Suppressor macrophage treated with lipopolysaccharide for 4 hours (primary cell): ENCODE measurements at places on chromosomes 2 and 18.

- no peak for DNase-seq
These were observed 339.0 kb downstream of the SMAD2 start for GRCh38 chr18:47591429-47591828.

- no peak for DNase-seq
These were observed 30.3 kb upstream of the CCDC93 start for GRCh38 chr2:118044103-118044716.

DNA sequence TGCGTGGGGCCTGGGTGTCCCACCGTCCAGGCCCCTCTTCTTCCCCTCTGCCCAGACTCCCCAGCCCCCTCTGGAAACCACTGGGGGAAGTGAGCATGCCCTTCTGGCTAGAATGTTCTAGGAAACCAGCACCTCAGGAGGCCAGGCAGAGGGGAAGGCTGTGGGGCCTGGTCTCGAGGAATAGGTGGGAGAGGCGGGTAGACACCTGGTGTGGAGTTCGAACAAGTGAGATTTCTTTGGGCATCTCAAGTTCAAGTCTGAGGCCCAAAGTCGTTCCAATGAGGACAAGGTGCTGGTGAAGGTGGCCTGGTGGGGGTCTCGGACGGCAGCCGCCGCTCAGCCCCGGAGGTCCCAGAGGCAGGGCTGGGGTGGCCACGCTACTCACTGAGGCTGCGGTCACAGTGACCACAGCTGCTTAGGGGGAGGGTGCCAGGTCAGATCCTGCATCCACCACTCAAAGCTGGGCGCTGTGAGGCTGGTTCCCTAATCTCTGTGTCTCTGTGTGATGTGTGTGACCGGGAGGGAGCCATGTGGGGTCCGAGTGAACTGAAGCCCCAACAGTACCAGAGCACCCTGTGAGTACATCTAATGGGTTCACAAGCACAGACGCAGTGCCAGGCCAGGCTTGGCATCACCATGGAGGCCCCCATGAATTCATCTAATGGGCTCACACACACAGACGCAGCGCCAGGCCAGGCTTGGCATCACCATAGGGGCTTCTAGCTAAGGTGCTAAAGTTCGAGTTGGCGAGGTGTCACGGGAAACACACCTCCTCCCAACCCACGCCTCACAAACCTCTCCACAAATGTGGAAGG is 26.5 kb upstream of the PXDN start:
- DNase-seq, result no peak

- DNase-seq, result peak; percentile 6
These were observed at the start of gene SPTBN1 for GRCh38 chr2:54455563-54456361. Gene SPTBN1, plus strand, starts transcription at chr2:54456327. Its CDS starts 70,092 bp downstream, at chr2:54526419.

DNA sequence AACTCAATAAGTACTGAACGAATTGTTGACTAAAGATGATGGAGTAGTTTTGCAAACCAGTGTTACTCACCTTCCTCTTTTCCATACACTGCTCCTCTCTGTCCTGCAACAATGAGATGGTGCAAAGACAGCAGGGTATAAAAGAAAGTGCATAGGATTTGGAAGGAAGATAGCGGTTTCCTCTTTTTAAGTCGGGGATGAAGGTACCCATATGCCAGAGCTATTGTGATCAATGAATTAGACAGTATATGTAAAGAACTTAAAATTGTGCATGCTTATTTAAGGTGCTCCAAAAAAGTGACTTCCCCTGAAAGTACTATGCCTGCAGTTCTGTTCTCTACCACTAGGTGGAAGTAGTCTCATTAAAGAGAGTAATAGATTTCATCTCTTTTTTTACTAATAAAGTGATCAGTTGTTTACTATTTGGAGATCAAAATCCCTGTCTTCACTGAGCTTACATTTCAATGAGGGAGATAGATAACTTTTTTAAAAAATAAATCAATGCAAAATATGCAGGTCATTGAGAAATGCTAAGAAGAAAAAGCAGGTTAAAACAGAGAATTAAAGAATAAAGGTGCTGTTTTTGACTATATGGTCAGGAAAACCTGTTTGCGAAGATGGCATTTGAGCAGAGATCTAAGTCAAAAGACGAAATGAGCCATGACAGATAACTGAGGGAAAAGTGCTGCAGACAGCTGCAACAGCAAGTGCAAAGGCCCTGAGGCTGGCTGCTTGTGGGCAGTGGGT is 339.7 kb upstream of the SLC14A2 start:
- DNase-seq, result peak; percentile 64

- no peak for DNase-seq
These were observed 116.1 kb upstream of the GPC1 start for GRCh38 chr2:240319221-240319854.

- DNase-seq, result peak; percentile 15
These were observed 97.8 kb upstream of the SLC35G4 start for GRCh38 chr18:11511434-11512095.

- DNase-seq, result no peak
These were observed 56.0 kb downstream of the UBE2E3 start for GRCh38 chr2:181036445-181036844.

DNA sequence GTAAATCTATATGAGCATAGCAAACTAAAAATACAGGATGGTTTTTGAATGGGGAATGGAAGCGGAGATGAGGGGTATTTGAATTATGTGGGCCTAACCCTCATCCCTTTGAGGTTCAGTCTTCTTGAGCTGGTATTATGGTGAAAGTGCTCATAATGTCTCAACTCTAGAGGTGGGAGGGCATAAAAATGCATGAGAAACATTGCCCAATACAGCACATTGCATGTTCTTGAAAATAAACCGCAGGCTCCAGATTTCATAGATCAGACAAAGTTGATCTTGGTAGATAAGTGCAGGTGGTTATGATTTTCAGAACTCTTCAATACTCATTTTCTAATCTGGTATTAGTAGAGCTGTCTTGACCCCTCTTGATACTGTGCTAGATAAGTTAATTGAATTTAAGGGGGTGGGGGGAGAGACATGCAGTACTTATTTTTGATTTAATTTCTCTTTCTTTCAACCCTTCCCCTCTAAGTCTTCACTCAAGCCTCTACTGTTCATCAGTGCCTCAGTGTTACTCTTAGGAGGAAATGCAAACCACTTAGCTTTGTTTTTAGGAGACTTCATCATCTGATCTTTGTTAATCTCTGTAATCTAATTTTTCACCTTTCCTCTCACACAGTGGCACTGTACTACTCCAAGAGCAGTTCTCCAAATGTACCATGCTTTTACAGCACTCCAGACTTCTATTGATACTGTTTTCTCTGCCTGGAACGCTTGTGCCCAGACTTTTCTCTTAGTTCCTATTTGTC is 22.2 kb downstream of the XRCC5 start:
- no peak for DNase-seq

- DNase-seq, result peak; percentile 43
These were observed 458.6 kb downstream of the FBXO15 start for GRCh38 chr18:73688851-73689711.

GRCh38 chr18:64333584-64333983 is 184.7 kb upstream of the LINC00305 start:
- no peak for DNase-seq

DNA sequence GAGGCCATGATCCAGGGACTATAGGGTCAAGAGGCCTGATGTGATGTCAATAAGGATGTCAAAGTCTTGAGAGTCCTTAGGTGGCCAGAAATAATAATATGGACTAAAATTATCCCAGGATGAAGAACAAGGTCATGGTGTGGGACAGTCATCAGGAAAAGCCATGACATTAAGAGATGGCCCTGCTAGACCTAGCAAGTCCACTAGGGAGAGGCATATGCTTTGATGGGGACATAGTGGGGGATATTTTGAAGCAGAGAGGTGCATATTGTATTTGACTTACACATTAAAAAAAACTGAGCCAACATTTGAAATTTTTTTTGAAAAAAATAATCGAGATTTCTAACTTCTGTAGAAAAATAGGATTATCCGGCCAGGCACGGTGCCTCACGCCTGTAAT is 53.3 kb upstream of the CXCR4 start:
- DNase-seq, result no peak

DNA sequence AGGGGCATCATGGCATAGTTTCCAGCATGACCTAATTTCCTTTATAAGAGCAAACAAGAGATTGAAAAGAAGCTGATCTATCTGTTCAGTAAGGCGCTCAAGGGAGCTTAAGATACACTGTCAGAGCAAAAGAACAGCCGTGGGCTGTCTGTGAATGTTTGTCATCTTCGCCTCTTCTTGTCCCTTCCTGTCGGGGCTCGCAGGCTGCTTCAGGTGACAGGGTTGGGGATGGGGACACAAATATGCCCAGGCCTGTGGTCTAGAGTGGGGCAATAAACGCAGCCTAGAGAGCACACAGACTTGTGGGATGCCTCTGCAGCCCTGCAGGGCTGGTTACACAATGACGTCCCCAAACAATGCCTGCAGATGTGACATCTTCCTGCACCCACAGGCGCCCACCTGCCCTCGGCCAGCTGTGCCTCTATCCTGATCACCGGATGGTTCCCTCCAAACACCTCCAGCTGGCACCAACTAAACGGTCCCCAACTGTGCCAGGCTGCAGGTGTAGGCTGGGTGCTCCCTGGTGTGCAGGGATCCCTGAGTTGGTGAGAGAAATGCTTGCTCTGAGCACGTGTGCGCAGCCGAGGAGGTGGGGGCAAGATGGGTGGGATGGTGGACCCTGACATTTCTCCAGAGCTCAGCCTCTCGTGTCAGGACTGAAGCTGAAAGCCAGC is 72.8 kb downstream of the EDAR start:
- DNase-seq, result no peak

GRCh38 chr2:233462202-233462785 is 104.3 kb downstream of the USP40 start:
- no peak for DNase-seq

GRCh38 chr2:74379851-74380789 is at the start of gene DCTN1:
Gene DCTN1, minus strand, starts transcription at chr2:74380311. Its CDS starts 274 bp downstream, at chr2:74380037.
- peak; percentile 5 for DNase-seq

- DNase-seq, result no peak
These were observed 8.7 kb upstream of the HS6ST1 start for GRCh38 chr2:128327180-128327964.

DNA sequence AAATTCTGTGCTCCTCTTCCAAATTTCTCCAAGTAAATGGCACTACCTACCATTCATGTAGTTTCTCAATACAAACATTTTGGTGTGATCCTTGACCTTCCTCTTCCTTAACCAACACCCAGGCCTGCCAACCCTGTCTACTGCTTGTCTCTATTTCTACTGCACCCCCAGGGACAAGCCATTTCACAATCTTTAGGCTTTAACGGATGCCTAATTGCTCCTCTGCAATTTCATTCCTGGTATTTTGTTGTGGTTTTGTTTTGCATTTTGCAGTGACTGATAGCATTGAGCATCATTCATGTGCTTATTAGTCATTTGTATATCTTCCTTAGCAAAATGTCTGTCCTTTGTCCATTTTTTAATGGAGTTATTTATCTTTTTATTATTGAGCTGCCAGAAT is 10.0 kb downstream of the FAP start:
- peak; percentile 64 for DNase-seq

DNA sequence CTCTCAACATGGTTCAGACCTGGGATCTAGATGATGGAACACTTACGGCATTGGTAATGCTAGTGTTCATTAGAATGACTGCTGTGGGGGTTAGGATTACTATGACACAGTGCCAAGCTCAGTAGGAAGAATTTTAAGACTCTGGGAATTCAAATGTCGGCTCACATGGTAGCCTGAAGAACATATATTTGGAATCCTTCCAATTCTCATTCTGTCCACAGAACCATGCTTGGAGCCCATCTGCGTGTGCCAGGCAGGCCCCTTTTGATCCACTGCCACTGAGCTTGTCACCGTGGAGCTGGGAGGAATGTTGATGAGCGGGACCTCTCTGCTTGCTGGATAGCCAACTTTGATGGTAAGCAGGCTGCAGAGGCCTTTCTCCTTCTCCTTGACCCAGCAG is 322.0 kb upstream of the SOX11 start:
- DNase-seq, result no peak
